ENCODE measurements at places on chromosomes 3 and 15.

- no peak for DNase-seq
These were observed 733.2 kb upstream of the GOLIM4 start for GRCh38 chr3:168828943-168829342.

GRCh38 chr15:82544431-82544830 is 4.2 kb upstream of the RPS17 start:
- DNase-seq: no peak

DNA sequence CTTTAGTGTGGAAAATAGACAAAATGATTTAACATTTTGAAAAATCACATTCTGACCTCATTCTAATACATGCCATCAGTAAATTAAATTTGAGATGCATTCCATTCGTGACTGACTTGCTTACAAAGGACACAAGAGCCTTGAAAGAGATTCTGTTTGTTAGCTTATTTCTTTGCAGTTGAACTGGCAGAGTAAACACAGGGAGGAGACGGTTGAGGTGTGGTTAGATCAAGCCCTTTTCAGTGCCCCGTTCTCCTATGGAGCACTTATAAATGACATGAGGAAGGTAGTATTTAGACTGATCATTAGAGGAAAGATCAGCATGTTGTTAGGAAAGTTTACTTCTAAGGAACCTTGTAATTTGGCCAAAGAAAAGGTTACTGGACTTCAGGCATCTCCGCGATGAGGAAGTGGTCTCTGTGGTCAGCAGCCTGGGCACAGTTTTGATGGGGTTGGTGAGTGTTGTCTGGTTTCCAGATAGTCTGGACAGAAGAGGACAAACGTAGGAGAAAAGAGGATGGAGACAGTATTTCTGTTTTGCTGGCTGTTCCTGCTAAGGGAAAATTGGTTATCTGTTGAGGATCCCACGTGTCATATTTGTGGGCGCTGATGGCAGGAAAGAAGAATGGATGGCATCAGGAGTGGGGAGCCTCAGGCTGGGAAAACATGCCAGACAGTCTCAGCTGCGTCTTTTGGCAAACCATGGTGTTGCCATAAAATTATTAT is 328.9 kb upstream of the TBL1XR1 start:
- DNase-seq: peak; percentile 11

GRCh38 chr3:4826237-4827100 is 152.8 kb upstream of the BHLHE40 start:
- DNase-seq: no peak

- DNase-seq: no peak
These were observed 20.5 kb downstream of the ALCAM start for GRCh38 chr3:105387122-105387751.

- DNase-seq: no peak
These were observed 24.9 kb downstream of the SIAH2 start for GRCh38 chr3:150737874-150738679.

All from nucleus accumbens (tissue), 56 donors.